ENCODE measurements at places on chromosomes 7 and 10. TPM values are rescaled to one million over a fixed set of nuclear protein-coding genes. Genes with fewer than 3 reads are reported as not detected.

CALML3 gene
- not detected for total RNA-seq

EBF3 gene
- total RNA-seq = 0.53 TPM

SLC39A12 gene
- 0.41 TPM for total RNA-seq

ADRB1 gene
- 35.6 TPM for total RNA-seq

DNA sequence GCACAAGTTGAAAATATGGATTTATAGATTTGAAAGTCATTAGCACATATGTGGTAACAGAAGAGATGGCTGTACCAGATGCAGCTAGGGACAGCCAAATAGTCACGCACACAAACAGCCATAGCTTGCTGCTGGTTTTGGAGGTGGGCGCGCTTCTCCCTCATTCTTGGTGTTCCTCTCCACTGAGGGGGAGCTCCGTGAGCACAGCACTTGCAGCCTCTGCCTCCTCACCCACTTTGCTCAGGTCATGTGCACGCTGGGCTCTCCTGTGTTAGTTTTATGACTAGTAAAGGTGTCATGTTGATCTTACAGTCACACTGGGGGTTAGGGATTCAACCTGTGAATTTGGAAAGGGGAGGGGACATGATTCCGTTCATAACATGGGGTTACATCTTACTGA is 8.5 kb upstream of the ZNF786 start:
- DNase-seq = no peak

Measured in lower lobe of right lung (tissue), 2 donors.